Kidney epithelial cell (primary cell): ENCODE measurements at places on chromosomes 7 and 10.
A peak's percentile ranks its signal among the peaks of the same experiment; 100 is the strongest.

DNA sequence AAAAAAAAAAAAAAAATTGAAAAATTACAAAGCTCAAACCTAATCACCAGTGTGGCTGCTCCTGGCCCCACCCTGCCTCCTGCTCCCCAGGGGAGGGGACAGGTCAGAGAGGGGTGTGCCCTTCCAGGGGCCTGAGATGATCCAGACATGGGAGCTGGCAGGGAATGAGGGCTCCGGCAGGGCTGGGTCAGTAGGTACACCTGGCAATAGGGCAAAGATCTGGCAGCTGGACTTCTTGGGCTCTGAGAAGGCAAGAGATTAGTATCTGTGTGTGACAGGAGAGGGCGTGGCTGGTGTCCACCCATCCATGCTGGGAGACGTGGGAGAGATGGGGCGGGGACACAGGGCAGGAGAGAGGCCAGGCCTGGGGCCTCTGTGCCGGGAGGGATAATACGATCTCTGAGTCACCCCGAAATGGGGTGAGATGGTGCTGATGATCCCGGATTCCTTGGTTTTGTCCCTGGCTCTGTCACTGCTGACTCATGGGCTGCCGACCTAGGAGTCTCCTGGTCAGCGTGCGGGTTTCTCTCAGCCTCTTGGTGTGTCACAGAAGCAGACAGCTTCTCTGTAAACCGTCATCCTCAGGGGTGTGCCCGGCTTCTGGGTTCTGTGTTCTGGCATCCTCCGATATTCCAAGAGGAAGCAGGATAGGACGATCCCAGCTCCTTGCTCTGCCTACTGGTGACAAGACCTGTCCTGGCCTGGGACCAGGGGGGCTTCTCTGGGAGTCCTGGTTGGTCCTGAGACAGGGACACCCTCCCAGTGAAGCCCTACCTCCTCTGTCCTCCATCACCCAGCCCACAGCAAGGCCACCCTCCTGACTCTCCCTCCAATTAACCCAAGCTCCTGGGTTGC lies 8.2 kb upstream of the CLDN4 start:
- DNase-seq, result peak; percentile 96

DNA sequence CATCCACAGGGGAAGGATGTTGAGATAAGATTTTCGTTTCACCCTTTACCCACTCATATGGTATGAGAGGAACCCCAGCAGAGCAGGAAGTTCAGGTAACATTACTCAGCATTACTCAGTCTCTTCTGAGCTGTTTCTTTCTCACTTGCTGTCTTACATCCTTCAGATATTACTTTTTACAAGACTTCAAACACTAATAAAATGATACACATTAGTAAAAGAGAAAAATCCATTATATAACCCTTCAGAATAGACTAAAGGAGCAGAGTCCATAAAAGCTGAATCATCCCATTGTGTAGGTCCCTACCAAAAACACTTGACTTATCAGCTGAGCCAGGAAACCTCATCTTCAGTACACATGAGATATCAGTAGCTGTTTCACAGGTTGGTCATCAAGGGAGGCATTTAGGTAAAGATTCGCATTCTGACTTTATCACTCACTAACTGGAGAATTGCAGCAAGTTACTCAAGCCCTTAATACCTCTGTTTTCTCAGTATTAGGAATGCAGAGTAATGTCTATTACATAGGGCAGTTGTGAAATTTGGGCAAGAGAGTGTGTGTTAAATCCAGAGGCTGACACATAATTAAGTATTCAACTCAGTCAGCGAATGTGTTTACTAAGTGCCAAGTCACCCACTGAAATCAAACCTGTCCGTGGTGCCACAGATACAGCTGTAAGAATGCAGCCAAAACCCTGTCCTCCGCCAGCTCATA lies 44.7 kb downstream of the KLF6 start:
- DNase-seq, result peak; percentile 94

DNA sequence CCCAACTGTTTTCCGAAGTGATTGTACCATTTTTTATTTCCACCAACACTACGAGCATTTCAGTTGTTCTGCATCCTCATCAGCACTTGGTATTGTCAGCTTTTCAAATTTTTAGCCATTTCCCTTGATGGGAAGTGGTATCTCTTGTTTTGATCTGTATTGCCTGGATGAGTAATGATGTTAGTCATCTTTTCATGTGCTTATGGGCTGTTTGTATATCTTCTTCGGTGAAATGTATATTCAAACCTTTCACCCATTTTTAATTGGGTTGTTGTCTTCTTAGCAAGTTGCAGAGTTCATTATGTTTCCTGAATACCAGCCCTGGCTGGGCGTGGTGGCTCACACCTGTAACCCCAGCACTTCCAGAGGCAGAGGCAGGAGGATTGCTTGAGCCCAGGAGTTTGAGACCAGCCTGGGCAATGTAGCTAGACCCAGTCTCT lies 22.1 kb downstream of the CLIP2 start:
- DNase-seq, result no peak

DNA sequence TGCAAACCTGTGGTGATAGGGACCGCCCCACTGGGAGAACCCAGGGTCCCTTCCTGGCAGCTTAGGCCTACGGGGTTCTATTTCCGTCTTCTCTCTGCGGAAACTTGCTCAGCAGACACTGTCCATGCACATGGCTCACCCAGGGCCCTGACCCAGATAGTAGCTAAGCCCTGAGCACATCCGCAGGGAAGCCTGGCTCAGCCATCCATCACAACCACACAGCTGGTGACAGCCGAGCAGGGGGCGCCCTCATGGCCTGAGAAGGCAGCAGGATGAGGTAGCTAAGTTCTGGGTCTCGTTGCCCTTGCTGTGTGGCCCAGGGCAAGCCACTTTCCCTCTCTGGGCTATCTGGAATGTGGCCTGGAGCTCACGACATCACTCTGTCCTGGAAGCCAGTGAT lies 23.3 kb downstream of the NPTX2 start:
- DNase-seq, result no peak

DNA sequence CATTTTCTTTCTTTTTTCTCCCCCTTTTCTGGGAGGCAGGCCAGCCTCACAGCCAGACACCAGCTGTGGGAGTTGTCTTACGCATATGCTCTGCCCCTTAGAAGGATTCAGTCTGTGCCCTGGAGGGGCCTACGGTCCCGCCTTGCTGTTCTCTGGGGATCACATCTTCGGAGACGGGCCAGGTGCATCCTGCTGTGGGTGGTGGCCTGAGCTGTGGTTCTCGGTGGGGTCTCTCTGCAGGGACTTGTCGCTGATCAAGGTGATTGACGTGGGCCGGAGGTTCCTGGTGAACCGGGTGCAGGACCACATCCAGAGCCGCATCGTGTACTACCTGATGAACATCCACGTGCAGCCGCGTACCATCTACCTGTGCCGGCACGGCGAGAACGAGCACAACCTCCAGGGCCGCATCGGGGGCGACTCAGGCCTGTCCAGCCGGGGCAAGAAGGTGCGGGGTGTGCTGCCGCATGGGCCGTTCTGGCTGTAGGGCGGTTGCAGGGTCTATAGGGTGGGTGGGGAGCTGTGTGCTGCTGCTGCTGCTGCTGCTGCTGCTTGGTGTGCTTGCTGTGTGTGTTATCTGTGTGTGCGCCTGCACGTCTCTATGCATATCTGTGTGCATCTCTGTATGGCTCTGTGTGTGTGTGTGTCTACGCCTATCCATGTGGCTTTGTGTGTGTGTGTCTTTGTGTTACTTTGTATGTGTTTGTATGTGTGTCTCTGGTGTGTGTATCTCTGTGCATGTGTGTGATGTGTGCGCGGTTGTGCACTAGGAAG lies 17.9 kb downstream of the PFKFB3 start:
- no peak for DNase-seq

DNA sequence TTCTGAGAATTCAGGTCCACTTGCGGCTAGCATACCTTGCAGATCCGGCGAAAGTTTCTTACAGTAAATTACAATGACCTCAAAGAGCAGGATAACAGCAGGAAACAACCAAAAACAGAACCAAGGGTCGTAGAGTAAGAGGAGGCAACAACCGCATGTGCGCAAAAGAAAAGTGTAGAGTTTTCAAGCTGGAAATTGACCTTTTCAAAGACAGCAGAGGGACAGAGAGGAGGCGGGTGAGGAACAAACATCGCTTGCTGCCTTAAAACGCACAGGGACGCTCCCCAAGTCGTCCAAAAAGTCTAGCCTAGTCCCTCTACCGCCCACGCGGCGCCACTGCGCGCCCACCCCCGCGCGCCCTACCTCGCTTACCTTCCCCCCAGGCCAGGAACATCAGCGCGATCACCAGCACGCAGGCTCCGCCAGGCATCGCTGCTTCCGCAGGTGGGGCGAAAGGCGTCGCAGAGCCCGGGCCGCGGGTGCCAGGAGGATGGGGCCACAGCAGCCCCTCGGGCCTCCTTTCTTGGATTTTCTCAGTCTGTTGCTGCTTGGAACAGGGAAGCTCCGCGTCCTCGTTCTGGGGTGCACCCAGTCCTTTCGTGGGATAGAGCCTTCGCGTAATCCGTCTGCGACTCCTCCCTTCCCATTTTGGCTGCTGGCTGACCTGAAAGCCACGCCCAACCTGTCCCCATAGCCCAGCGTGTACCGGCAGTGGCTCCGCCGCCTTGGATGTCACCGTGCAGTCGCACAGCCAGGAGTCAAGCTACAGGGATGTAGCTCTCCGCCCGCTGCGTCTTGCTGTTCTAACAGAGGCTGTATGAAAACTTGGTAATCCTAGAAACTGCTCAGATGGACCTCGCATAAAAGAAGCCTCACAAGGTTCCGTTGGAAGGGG lies at the start of gene VWDE:
VWDE (minus strand) TSS at position 579 of the 895 bp plus-strand sequence; CDS start at position 430, 149 bp downstream.
- no peak for DNase-seq

DNA sequence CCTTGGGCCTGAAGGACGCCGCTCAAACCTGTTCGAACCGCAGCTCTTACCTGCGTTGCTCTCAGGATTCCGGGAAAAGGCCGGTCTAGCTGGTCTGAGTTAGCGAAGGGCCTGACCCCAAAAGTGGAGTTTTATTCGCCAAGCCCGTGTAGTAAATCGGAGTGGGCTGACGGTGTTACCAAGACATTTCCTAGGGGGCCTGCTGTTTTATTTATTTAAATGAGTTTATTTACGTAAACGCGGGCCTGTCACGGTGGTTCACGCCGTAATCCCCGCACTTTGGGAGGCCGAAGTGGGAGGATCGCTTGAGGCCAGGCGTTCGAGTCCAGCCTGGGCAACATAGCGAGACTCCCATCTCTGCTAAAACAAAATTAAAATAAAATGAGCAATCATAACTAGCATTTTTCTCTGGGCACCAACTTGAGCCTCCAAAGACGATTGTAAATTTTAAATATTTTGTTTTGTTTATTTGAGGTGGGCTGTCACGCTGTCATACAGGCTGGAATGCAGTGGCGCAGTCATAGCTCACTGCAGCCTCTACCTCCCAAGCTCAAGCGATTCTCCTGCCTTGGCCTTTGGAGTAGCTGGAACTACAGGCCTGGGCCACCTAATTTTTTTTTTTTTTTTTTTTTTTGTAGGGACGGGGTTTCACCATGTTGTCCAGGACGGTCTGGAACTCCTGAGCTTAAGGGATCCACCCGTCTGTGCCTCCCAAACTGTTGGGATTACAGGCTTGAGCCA lies 903 bp downstream of the ZNF655 start:
- DNase-seq, result no peak

DNA sequence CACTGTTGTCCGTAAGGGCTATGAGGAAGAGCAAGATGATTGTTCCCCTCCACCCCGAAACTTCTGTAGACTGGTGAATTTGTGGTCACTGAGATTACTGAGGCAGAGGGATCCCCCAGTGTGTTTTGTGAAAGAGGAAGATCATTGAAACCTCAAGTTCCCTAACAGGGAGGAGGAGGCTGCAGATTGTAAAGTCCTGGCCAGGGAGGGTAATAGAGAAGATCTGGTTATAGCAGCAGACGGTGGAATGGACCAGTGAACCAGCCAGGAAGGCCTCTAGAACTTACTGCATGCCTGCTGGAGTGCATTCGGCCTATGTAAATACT lies 31.1 kb downstream of the LMTK2 start:
- no peak for DNase-seq

- no peak for DNase-seq
Observed at GRCh38 chr7:48428091-48428684, 256.9 kb downstream of the ABCA13 start.

DNA sequence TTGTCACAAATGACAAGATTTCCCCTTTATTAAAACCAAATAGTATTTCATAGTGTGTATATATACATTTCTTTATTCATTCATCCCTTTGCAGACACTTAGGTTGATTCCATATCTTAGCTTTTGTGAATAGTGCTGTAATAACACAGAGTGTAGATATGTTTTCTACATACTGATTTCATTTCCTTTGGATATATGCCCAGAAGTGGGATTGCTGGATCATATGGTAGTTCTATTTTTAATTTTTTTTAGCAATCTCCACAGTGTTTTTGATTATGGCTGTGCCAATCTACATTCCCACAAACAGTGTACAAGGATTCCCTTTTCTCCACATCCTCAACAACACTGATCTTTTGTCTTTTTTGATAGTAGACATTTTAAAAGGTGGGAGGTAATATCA lies 46.4 kb downstream of the CSTF2T start:
- no peak for DNase-seq

GRCh38 chr10:45437587-45438465 lies 63.8 kb downstream of the ALOX5 start:
- no peak for DNase-seq

GRCh38 chr7:31986878-31987518 lies 83.2 kb downstream of the PDE1C start:
- no peak for DNase-seq

DNA sequence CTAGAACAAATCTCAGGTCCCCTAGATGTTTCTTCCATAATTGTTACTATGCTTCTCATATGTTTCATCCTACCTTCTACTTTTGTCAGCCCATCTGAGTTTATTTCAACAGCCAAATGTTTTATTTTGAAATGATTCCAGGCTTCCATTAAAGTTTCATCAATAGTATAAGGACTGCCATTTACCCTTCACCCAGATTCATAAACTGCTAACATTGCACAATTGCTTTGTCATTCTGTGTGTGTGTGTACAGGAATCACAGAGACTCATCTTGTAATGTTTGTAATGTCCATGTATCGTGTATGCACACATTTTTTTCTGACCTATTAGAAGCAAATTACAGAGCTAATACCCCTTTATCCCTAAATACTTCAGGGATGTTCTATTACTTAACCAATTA lies 25.5 kb downstream of the MMRN2 start:
- no peak for DNase-seq

DNA sequence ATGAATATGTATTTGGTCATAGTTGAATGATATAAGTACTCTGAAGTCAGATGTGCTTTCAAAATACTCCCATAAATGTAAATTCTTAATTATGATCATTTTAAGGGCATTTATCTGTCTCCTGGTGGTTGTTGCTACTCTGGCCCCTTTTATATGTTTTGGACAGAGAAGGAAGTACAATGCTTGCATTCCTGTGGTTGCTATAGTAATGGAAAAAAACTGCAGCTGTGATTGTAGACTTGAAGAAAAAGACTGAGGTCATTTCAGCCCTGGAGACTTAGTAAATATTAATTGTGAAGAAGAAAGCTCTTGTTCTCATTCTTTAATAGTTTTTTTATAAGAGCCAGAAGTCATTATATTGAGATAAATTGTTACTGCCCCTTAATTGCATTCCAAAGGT lies 70.2 kb upstream of the FERD3L start:
- peak; percentile 34 for DNase-seq

DNA sequence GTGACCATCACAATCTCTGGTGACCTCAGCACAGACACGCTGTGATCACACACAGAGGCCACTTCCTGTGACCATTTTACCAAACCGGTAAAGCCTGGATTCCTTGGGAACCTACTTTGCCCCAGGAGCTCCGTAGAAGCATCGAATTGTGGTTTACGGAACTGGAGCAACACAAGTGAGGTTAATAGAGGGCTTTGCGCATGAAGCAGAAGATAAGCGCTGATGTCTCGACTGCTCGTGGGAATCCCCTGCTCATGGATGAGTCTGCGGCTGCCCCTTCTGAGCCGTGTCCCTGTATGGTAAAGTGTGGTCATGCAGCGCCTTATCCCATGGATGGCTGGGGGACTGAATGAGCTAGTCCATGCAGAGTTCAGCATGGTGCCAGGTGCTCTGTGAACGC lies 53.6 kb downstream of the VIPR2 start:
- no peak for DNase-seq
